ENCODE measurements at places on chromosomes 6 and 20.

DNA sequence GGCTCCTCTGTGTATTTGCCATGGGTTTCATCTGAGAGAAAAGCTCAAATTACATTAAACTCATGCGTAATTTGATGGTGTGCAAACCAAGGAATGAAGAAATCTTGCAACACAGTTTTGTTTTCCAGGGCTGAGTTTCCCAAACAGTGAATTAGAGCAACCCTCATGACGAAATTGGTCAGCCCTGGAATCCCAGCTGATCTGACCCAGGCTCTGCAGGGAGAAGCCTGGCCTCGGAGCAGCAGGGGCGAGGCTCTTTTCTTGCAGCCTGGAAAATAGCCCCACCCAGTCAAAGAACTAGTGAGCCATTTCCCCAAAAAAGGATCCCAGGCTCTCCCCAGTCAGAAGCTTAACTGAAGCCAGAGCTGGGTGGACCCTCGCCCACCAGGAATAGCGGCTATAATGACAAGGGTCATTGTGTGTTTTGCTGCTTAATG is 107.3 kb upstream of the SNX9 start:
- DNase-seq: peak; percentile 82

GRCh38 chr6:44284121-44284520 is 13.9 kb downstream of the TMEM151B start:
- DNase-seq: no peak

DNA sequence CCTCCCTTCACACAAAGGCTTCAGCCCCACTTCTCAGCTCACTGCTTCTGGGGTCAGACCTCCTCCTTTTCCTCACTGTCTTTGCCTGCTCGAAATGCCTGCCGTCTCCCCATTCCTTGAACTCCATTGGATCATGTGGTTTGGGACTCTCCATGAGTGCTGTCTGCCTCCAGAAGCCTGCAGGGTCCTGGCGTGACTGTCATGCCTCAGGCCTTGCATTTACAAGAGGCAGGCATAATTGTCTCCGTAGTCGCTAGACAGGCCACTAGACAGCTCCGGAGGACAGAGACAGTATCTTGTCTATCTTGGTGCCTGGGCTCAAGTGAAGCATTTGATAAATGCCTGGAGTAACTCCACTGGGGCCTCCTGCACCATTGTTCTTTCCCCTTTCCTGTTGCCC is 15.3 kb downstream of the PNLDC1 start:
- DNase-seq: no peak

- DNase-seq: no peak
Measured at GRCh38 chr20:11027224-11027623, 353.4 kb upstream of the JAG1 start.

DNA sequence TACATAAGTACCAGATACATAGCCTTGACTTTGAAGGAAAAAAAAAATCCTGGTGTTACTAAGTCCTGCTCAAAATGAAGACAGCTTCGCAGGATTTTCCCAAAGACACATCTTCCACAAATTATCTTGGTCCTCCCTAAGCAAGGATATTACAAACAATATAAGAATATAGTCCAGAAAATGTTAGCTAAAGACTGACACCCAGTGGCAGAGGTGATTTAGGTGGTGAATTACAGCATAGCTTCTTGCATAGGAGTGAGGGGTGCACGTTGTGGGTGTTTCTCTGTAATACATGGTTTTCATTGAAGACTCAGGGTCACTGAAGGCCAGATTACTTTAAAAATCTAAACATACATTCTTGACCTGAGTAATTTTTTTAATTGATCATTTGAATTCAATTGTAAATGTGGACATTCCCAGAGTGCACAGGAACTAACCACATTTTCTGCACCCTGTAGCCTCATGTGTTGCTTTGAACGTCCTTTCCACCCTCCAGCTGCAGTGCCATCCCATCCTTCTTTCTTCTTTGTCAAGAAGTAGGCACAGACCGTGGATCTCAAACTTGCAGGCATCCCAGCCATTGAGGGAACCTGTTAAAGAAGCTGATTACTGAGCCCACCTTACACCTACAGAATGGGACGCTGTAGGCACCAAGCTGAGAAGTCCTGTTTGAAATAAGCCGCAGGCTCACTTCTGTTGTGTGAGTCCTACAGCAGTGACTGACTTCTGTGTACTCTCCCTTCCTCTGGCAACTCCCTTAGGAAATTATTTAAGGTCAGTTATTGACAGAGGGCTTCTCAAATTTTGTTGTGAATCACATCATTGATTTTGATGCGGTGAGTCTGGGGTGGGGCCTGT is 102.6 kb downstream of the PERP start:
- DNase-seq: peak; percentile 28

- DNase-seq: no peak
Measured at GRCh38 chr20:33811776-33812151, 616 bp downstream of the CHMP4B start.

GRCh38 chr6:165774903-165775601 is 112.0 kb upstream of the PDE10A start:
- DNase-seq: peak; percentile 18

- DNase-seq: peak; percentile 17
Measured at GRCh38 chr6:38503032-38503773, 136.5 kb downstream of the BTBD9 start.

DNA sequence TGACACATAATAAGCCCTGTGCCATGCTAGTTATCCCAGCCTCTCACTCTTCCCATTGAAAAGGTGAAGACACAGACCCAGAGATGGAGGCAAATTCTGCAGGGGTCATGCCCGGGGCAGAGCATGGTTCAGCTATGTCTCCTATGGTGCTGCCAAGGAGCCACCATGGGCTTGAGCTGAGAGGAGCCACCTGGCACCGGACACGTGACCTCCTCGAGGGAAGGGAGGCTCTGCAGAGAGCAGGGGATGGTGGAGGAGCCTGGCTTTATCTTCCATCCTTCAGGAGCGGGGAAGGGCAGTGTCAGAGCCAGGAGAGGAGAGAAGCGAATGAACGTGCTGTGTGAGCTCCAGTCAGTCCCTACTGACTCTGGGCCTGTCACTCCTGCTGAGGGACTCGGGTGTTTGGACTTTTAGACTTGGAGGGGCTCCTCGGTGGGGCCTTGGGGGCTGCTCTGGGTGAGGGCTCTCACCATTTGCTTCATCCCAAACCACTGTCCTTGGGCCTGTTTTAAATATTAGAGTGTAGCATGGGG is 11.1 kb upstream of the CCN5 start:
- DNase-seq: no peak

GRCh38 chr6:107434812-107435211 is 24.6 kb downstream of the PDSS2 start:
- no peak for DNase-seq

DNA sequence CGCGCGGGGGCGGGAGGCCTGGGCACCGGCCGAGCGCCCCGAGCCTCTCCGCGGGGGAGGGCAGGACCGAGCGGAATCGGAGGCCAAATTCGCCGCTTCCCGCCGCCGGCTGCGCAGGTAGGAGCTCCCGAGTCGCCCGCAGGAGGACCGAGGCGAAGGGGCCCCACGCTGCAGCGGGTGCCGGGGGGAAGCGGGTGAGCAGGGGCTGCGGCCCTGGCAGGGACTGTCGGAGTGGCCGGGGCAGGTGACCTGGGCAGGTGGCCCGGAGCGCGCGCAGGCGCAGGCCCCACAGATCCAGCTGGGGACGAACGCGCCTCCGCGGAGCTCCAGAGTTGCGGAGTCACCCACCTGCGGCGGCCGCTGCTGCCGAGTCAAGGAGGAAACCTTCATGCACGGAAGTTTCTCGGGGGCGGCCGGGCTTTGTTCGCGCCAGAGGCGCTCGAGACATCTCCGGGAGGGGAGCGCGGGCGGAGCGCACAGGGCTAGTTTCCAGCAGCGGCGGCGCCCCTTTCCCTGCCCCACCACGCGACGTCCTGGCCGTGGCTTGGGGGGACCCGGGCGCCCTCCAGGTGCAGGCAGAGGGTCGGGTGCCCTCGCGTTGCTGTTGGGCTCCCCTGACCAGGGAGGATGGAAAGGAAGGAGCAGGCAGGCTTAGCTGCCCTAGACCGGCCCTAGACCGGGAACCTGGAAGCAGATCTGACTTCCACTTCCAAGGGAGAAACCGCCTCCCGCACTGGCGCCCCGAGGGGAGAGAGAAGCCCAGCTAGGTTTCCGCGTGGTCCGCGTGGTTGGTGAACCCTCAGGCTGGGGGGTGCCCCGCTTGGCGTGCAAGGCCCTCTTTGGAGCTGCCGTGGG is 590 bp downstream of the SLCO4A1 start:
- DNase-seq: no peak

GRCh38 chr6:126767711-126768110 is 350.8 kb upstream of the RSPO3 start:
- no peak for DNase-seq

DNA sequence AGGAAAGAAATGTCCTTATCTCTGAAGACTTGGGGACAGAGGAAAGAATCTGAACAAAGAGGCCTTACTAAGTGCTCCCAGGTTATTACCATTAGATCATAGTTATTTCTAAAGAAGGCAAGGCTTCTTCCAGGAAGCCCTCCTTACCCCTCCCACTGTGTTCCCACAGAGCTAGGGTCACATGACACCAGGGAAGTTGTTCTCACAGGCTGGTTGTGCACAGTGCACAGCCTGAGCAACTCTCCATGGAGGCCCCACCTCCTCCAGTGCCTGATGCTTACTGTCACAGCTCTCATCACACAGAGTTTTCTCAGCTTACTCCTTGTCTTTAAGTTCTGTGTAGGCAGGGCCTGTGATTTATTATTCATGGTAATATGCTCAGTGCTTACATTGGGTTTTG is 68.9 kb upstream of the SCGN start:
- DNase-seq: no peak

DNA sequence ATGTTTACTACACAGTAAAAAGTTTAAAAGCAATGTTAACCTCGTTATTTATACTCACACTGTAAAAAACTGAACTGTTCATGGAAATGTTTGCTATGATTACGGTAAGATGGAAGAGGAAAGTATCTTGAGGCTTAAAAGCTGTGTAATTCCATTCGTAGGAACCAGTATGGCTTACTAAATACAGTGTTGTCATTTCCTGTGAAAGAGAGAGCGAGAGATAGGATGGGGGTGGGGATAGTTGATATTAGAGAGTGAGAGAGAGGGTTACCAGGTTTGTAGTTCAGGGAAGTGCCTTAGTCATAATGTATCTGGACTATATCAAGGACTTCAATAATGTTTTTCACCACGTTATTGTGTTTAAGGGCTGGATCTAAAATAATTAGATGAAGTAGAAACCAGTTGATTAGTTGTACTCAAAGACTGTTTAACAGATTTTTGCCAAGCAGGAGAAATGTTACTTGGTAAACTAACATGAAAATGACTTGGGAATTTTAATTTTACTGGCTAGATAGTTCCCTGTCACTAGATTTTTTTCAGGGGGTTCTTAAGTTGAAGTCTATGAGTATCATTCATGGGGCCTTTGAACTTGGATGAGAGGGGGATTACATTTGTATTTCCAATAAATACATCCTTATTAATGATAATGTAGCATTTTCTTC is 30.4 kb downstream of the AFDN start:
- peak; percentile 42 for DNase-seq

DNA sequence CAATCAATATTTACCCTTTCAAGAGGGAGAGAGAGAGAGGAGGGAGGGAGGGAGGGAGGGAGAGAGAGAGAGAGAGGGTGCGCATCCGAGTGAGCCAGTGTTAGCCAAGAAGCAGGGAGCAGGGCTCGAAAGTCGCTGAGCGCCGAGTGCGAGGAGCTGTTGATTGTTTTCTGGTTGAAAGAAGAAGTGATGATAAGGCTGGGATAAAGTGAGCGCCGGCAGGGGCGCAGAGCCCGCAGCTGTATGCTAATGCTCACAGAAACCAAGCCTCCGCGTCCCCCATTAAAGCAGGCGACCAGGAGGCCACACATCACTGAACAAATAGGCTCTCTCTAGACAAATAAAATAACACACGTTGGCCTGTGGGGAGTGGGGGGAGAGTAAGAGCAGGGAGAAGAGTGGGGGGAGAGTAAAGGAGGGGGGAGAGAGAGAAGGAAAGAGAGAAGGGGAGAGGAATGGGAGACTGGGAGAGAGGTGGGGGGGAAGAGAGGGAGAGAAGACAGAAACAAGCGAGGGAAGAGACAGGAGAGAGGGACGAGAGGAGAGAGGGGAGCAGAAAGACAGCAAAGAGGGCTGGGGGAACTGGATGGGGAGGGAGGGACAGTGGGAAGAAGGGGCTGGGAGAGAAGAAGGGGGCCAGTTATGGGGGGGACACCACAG is 5.0 kb upstream of the INSM1 start:
- no peak for DNase-seq

DNA sequence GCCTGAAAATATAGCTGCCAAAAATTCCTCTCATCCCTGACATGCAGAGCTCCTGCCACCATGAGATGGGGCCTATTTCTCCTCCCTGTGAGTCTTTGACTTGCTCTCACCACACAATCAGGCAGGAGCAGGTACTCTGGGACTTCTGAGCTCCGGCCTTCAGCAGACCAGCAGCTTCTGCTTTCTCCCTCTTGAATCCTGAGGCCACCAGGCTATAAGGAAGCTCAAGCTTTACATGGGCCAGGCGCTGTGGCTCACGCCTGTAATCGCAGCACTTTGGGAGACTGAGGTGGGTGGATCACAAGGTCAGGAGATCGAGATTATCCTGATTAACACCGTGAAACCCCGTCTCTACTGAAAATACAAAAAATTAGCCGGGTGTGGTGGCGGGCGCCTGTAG is 238.7 kb upstream of the RREB1 start:
- no peak for DNase-seq

DNA sequence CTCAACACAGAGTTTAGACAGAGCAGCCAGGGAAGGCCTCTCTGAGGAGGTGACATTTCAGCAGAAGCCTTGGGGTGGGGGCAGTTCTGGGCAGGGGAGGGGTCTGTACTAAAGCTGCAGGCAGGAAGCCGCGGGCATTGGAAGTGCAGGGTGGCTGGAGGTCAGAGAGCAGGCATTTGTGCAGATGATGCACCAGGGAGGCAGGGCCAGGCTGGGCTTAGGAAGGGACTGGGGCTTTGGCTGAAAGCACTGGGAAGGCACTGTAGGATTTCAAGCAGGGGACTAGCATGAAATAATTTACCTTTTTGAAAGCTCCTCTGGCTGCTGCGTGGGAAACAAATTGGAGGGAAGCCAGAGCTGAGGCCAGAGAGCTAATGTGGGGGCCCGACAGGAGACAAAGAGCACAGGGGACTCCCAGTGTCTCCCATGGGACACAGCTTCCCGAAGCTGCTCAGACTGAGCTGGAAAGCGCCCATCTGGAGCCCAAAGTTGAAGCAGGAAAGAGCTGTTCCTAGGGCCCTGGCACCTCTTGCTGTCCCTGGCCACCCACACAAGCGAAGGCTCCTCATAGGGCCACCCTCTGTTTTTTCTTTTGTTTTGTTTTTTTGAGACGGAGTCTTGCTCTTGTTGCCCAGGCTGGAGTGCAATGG is 19.3 kb downstream of the ADA start:
- DNase-seq: no peak

DNA sequence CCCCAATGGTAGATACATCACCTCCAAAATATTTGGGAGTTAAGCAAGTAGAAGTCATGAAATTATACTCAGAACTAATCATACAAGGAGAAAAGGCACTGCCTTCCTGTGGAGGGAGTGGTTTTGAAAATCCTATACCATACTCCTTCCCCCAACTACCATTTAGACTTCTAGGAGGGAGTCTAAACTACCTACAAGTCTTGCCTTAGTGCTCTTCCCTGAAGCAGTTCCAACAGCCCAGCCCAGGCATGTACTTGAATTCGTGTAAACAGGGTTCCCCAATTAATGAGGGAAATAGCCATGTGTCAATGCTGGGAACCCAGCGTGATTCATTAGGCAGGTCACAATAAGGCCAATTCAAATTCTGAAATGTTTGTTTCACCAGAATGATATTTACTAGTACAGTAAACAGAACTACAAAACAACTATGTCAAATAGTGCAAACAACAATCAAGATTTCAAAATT is 39.1 kb upstream of the SGK1 start:
- DNase-seq: no peak

- DNase-seq: no peak
Measured at GRCh38 chr6:44921798-44922197, 406.3 kb upstream of the RUNX2 start.

GRCh38 chr6:102114402-102114801 is 720.9 kb downstream of the GRIK2 start:
- no peak for DNase-seq
